SK-N-MC (cell line): ENCODE measurements at places on chromosomes 7 and 10.

DNA sequence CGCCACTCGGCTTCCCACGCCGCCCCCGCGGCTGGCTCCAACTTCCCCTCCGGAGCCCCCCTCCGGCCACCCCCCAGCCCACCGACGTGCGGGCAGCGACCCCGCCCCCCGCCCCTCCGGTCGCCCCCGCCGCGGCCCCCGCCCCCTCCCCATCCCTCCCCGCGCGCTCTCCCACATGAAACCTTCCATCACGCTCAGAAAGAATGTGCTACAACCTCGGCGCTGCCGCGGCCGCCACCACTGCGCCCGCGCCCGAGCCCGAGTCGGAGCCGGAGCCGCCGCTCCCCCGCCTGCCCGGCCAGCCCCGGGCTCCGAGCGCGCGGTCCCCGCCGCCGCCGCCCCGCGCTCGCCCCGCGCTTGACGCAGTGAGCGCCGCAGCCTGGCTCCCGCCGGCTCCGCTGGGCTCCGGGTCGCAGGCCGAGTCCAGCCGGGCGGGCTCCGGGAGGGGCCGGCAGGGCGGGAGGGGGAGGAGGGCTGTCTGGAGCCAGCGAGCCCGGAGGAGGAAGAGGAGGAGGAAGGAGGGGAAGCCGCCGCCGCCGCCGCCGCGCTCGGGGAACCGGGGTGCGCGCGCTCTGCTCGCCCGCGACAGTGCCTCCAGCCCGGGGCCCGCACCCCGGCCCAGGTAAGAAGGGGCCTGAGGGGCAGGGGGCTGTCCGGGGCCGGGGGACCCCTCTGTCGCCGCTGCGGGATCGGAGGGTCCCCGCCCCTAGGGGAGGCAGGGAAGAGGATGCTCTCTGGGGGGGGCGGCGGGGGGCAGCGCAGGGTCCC, 4.3 kb upstream of the ELFN1 start:
- DNase-seq: no peak

- no peak for DNase-seq
These were observed 31.2 kb downstream of the DYNC2I1 start for GRCh38 chr7:158887594-158887993.

DNA sequence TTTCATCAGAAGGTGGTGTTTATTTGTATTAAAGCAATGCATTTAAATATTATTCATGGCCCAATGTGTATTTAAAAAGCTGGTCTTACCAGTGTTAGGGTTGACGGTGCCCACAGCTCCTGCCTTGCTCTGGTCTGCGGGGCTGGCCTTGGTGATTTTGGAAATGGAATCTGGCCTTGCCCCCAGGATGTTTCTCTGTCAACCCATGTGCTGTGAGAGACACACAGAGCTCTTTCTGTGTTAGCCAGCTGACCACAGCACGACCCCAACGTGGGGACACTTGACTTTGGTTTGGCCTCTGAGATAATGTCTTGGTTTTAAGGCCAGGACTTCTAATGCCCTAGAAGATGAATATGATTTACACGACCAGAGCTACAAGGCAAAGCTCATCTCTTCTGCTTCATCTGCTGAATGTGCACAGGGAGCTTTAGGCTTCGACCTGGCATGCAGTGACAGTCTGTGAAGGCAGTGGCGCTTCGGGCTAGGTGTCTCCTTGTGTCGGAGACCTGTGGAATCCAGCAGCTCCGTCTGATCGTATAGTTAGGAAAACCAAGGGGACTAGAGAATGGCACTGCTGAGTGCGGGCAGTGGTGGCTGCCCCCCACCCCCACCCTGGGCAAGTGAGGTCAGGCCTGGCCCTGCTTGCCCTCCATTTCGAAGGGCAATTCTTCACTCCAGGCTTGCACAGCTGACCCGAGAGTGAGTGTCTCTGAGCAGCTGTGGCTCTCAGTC, 246.1 kb downstream of the EBF3 start:
- no peak for DNase-seq

GRCh38 chr7:23000597-23001360, 13.2 kb downstream of the HYCC1 start:
- no peak for DNase-seq

DNA sequence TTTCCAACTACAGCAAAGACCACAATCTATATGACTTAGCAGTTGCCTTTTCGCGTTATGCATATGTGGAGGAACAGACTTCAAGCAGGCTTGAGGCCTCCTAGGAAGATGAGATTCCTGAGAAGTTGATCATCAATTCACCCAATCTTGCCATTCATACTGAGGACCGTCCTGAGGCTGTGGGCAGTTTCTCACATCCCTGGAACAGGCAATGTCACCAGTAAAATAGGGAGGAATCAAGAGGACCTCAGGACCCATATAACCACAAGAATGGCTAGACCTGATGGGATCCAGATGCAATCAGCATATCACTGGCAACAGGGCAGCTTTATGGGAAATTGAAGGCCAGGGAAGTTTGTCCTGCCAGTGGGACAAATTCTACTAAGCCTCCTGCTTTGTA, 17.3 kb downstream of the KDM7A start:
- no peak for DNase-seq

DNA sequence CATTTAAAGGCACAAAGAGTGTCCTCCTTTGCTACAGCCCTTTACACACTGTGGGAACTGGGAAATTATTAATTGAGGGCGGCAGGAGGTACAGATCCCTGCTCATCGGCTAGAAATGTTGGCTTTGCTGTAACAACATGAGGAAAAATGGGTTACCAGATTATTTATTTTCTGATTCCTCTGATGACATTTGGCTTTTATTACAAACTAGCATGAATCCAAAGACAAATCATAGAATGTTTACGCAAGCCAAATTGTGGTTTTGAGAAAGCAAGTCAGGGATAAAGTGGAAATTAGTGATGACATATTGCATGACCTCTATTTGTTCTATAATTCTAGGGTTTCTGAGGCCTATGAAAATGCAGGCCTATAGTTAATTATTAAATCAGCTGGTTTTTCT, 126.1 kb upstream of the TMEM196 start:
- DNase-seq: no peak

GRCh38 chr7:122305475-122306319, 1.1 kb upstream of the FEZF1 start:
- DNase-seq: no peak
